ENCODE measurements at places on chromosomes 2 and 18.

GRCh38 chr2:29033656-29034055, 40.7 kb downstream of the PCARE start:
- DNase-seq, result no peak

DNA sequence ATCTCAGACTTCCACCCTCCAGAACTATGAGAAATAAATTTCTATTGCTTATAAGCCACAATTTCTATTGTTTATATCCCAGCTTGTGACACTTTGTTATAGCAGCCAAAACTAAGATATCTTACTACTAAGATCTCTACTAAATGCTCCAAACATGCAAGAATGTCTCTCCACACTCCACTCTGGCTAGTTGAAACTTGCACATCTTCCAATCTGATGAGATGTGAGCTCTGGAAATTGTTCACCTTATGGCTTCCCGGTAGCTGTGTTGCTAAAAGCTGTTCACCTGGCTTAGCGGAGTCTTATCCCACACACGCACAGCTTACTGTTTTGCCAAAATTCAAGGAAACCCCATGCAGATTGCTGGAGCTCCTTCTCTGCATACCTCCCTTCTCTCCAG, 43.9 kb downstream of the PKDCC start:
- DNase-seq, result no peak

GRCh38 chr18:34707670-34708069, 2.4 kb upstream of the DTNA start:
- peak; percentile 63 for DNase-seq

DNA sequence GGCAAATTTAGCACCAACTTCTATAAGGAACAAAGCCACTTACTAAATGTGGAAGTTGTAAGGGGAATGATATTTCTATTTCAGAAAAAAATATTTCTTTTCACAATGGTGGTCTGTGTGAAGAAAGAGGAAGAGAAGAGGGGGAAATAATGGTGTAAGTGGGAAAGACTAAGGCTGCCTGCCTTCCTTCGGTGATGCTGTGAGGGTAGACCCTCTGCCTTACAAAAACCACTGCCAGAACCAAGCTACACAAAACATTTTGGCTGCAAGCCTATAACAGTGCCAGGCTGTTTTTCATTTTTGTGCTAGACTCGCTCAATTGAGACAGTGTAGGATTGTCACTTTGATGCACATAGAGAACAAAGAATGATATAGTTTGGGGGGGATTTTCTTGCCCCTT, 286.6 kb downstream of the ZEB2 start:
- DNase-seq, result no peak

- DNase-seq, result no peak
These were observed 90.6 kb upstream of the FAM124B start for GRCh38 chr2:224492531-224492930.

DNA sequence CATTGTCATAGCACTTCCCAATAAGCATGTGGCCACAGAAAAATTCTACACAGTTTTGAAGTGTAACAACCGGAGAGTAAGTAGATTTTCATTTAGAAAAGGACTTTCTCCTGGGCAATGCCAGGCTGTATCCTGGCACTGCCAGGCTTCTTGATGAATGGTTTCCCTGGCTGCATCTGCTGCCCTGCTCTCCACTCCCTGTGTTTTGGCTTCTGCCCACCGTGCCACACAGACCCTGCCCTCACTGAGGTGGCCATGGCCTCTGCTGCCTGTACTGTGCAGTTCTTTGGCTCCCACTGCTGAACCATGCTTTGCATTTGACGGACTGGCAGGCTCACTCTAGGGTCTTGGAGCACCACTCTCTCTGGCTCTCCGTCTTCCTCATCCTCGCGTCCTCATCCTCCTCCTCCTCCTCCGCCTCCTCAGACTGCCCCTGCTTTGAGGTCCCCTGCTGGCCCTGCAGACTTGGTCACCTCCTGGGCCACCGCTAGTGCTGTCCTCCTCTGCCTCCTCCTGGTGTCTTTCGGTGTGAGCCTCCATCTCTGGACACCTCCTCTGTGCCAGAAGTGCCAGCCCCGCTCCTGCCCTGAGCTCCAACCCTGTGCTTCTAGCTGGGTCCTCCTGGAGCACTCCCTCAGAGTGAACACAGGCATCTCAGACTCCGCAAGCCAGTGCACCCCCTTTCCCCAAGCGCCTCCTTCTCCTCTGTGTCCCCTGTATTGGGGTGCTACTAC, 45.9 kb upstream of the CNGA3 start:
- DNase-seq, result no peak

DNA sequence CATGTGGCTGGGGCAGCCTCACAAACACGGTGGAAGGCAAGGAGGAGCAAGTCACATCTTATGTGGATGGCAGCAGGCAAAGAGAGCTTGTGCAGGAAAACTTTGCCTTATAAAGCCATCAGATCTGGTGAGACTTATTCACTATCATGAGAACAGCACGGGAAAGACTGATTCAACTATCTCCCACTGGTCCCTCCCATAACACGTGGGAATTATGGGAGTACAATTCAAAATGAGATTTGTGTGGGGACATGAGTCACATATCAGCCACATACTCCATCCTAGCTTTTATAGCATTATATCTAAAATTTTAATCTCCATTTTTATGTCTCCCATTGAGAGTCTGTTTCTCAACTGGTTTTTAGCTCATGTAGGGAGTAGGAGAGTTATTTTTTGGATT, 45.7 kb downstream of the ICOS start:
- DNase-seq, result no peak

DNA sequence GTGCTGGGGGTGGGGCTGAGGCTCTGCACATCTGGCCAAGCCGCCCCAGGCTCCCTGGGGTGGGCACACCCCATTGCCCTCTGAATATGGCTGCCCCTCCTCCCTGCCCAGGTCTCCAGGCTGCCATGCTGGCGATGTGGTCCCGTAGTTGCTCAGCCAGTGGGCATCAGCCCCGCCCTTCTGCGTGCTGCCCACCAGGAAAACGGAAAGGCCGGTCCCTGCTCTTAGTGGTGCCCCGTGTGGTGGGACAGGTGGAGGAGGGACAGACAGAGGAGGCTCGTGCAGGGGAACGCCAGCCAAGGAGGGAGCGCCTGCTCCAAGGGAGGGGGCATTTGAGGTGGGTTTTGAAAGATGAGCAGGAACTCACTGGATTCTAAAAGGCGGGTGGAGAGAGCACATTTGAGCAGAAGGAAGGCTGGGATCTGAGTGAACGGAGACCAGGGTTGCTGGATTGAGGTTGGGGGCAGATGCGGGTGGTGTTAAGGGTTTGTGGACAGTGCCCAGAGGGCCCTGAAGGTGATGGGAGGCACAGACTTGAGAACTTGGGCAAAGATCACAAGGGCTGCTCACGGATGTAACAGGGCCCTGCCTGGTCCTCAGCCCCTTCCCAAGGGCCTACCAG, 6.7 kb upstream of the B3GNT7 start:
- no peak for DNase-seq

DNA sequence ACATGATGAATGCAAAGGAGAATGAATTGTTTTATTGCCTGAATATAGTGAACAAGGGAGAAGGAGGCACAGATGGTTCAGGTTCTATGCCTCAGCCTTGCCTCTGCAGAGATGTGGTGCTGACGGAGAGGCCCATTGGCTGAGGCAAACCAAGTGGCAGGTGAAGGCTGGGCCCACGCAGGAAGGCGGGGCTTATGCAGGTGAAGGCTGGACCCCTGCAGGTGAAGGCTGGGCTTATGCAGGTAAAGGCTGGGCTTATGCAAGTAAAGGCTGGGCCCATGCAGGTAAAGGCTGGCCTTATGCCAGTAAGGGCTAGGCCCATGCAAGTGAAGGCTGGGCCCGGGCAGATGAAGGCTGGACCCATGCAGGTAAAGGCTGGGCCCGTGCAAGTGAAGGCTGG, 414.7 kb downstream of the LRATD1 start:
- no peak for DNase-seq

DNA sequence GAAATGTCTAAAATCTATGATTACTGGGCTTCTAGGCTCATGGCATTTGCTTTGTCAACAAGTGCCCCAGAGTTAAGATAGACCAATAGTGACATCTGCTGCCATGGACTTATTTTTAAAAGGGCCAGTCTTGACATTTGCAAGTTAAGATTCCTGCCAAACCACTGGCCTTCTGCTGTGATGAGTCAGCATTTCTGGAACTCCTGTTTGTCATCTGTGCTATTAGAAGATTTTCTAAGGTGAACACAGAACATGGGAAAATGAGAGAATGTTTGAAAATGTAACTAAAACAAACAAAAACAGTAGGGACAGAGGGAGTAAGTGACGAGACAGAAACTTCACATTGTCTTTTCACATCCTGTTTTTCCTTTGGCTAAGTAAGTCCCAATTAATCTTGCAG, 93.7 kb upstream of the WDR75 start:
- no peak for DNase-seq

GRCh38 chr2:161761160-161761559, 136.9 kb downstream of the SLC4A10 start:
- DNase-seq, result no peak

DNA sequence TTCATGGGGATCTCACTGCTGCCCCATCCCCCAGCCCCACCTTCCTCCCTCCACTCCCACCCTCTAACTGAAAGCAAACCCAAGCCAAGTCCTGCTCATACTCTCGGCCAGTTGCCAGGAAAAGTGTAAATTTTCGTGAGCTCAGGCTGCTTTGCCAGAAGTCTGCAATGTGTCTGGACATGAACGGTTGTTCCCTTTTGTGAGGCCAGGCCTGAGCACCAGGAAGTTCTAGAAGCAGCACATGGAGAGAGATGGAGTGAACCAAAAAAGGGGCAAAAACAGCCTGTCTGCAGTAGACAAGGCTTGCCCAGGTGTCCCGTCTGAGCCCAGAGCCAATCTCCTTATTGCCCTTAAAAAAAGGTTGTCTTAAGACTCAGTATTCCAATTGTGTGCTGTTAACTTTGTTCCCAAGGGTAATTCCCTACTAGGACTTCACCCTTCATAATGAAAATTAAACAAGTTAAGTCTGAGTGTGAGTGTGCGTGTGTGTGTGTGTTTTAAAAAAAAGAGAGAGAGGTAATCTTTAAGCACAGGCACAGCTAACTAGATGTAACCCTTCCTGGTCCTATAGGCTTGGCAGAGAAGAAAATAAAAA, 247.1 kb downstream of the BCL11A start:
- no peak for DNase-seq

- no peak for DNase-seq
These were observed 472.8 kb downstream of the PLCL1 start for GRCh38 chr2:198277181-198277580.

GRCh38 chr2:189013031-189013430, 38.9 kb downstream of the COL3A1 start:
- DNase-seq, result no peak

DNA sequence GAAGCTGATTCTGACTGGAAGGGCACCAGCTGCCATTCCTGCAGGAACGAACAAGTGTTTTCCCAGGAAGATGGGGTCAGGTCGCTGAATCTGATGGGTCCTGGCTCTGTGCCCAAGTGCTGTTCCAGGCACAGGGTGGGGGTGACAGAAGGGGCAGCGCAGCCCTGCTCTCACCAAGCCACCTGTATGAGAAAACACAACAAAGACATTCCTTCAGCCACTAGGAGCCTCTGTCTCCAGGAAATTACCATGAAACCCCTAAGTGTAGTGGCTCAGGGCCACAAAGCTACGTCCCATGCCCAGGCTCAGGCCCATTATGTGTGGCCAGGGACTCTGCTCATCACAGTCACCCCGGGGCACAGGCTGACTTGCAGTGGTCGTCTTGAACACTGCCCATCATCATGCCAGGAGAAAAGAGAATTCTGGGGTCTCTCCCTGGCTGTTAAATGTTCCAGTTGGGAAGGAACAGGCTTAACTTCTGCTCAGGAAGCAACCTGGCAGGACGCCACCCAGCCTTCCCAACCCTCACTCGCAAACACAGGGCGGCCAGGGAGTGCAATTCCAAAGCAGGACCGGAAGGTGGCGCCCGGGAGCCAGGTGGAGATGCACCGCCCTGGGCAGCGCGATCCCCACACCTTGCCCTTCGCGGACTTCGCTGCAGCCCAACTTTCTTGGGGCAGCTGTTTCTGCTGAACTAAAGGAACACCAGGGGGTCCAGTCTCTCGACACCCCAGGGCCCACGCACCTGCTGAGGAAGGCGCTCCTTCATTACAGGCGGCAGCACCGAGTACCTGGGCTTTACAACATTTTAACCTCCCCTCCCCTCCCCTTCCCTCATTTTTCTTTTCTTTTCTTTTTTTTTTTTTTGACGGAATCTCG, 11.0 kb upstream of the SFTPB start:
- DNase-seq, result peak; percentile 6

DNA sequence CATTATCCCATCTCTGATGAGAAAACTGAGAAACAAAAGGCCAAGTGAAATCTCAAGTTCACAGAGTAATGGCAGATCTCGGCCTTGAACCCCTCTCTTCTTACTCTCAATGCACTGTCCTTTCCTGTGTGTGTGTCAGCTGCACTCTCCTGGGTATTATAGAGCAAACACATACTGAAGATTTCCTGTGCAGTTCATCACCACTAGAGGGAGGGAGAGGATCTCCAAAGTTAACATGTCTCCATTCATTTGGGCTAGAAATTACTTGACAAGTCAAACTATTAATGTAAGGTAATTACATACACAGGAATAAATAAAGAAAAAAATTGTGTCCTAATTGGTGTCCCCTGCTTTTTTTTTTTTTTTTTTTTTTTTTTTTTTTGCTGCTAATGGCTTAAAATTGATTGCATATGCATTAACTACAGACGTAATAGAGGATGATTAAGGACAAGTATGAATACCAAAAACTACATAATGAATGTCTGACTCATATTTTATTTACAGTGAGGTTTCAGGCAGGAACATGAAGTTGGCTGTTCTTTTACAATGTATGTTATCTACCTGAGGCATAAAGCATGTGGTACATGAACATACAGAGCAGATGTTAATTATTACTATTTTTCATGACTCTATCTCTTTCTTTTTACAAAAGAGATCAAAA, 269.2 kb downstream of the NYAP2 start:
- DNase-seq, result peak; percentile 11

GRCh38 chr2:221969830-221970144, 329.0 kb downstream of the PAX3 start:
- no peak for DNase-seq

DNA sequence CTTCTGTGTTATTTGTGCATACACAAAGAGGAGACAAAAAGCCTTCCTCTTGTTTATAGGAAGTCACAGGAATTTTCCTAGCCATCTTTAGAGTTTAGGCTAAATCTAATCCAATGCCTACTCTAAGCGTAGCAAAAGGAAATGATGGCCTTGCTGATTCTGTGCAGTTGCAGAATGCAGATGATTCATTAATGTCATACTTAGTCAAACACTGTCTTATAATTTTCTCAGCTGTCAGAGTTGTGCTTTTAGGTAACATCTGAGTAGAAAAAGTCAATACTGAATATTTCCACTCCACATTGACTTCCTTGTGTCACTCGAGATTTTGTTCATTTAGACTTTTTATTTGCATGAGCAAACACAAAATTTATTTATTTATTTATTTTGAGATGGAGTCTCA, 157.9 kb upstream of the FOSL2 start:
- no peak for DNase-seq

Data from NCI-H526 treated with DMSO at 0.1 percent for 48 hours (cell line).